Kidney glomerular epithelial cell (primary cell): ENCODE measurements at places on chromosomes 13 and 19.

GRCh38 chr13:77150651-77151050, 123.7 kb upstream of the FBXL3 start:
- no peak for DNase-seq

GRCh38 chr13:33610438-33611120, 207.4 kb upstream of the RFC3 start:
- DNase-seq, result peak; percentile 47

- DNase-seq, result no peak
Observed at GRCh38 chr13:79660361-79660760, 179.4 kb downstream of the NDFIP2 start.

DNA sequence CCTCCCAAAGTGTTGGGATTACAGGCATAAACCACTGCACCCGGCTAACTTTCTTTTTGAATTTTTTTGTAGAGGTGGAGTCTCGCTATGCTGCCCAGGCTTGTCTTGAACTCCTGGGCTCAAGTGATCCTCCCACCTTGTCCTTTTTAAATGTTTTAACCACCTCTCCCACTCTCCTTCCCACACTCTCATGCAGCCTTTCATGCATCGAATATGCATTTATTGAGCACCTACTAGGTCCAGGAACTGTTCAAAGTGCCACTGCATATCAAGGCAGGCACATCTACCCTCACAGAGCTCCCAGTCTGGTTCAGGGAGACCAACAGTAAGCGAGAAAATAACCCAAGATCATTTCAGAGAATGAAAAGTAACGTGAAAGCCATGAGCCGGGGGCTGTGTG, 1.2 kb downstream of the TICAM1 start:
- DNase-seq, result no peak

DNA sequence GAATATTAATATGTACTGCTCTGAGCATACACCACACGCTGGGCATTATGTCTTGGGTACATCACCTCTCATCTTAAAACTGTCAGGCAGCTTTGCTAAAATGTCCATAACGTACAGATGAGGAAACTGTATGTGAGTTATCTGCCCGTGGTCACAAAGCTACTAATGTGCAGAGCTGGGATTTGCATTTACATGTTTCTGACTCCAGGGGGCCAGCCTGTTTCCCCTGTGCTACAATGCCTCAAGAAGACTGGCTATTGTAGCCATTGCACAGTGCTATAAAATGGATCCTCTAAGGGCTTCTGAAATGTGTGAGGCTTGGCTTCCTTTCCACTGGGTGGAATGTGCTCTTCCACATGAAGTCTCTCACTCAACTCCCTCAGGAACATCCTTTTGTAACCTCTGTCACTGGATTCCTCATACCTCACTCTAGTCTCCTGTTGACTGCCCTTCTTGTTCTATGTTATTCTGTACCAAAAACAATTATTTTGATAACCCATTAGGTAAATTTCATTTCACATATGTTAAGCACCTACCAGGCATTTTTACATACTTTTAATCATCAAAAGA, 95.6 kb upstream of the HTR2A start:
- DNase-seq, result no peak

- DNase-seq, result no peak
Observed at GRCh38 chr19:3061182-3062161, 823 bp downstream of the TLE5 start.

- no peak for DNase-seq
Observed at GRCh38 chr19:10927730-10928562, 493 bp downstream of the YIPF2 start.

DNA sequence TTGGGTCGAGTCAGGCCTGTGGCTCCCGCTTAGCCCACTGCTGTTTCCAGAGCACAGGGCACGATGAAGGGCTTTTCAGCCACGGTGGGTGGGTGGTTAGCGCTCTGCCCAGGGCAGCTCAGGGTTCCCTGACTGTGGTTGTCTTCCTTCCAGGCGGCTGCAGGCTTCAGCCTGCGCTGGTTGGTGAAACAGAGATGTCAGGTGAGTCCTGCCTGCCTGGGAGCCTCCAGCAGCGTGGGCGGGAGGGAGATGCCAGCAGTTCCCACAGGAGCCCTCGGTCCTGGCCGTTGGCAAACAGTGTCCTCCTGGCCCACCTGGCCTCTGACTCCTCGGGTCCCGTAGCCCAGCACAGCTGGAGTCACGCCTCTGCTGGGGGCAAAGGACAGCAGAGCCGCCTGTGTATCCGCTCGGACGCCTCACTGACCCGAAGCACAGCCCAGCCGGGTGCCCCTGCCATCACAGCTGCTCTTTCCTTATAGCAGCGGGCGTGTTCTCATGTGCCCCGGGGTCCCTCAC, 9.7 kb downstream of the ADAT3 start:
- no peak for DNase-seq

DNA sequence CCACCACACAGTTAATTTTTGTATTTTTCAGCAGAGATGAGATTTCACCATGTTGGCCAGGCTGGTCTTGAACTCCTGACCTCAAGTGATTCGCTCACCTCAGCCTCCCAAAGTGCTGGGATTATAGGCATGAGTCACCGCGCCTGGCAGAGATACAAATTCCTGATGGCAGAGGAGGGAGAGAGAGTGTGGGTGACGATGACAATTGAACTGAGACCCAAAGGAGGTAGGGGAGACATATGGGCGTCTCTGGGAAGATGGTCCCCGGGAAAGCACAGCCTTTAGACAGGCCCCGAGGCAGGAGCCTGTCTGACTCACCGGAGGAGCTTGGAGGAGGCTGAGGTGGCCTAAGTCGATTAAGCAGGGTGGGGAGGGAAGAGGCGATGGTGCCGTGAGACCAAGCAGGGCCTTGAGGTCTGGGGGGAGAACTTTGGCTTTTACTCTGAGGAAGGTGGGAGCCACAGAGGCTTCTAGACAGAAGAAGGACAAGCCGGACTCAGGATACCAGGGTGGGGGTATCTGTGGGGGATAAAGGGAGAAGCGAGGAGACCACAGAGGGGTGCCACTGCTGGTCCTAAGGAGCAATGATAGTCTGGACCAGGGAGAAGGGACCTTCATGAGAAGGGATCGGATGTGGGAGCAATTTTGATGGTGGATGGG, 38.2 kb downstream of the ARRDC2 start:
- DNase-seq, result peak; percentile 68

DNA sequence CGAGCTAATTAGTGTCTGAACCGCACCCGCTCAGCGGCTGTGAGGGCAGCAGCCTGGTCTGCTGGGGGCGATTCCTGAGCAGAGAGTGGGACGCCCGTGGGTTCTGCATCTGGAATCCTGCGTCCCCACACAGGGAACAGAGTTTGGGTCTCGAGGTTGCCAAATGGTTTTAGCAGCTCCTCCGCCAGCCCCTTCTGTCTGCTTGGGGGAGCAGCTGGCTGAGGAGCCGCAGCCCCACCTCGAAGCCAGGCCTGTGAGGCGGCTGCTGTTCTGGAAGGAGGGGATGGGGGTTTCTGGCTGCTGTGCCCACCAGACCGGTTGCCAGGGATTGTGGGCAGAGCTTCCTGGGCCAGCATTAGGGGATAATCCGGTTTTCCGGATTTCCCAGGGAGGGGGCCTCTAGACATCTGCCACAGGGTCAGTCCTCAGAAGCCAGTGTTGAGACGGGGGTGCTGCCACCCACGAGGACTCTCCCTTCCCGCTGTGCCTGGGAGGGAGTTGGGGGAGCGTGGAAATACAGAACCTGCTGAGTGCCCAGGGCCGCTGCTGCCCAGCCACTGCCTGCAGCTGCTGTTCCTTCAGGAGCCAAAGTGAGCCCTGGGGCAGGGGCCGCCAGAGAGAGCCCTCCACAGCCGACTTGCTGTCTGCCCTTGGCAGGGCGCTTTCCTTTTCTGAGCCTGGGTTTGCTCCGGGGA, 2.0 kb downstream of the CDC34 start:
- no peak for DNase-seq

- peak; percentile 94 for DNase-seq
Observed at GRCh38 chr13:54029226-54029625, 1000.6 kb downstream of the OLFM4 start.

DNA sequence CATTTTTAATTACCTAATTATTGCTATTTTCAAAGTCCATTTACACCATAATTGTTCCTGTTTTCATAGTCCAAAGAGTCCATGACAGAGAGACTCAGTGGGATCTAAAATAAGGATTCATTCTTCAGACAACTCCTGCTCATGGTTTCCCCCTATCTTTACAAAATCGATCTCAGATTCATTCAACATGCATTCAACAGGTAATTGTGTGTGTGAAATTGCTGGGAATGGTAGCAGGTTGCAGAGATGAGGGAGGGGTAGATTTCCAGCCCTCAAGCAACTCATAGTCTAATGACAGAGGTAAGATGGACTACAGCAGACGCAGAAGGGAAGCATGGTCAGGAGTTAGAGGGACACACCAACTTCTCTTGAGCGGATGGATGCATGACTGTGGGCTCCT, 138.1 kb downstream of the TSHZ3 start:
- DNase-seq, result no peak

GRCh38 chr19:9308091-9308770, 1.4 kb downstream of the ZNF699 start:
- no peak for DNase-seq

GRCh38 chr13:36788276-36788675, 30.7 kb upstream of the RFXAP start:
- peak; percentile 12 for DNase-seq

GRCh38 chr13:91045351-91046034, 302.0 kb upstream of the MIR17HG start:
- peak; percentile 6 for DNase-seq

DNA sequence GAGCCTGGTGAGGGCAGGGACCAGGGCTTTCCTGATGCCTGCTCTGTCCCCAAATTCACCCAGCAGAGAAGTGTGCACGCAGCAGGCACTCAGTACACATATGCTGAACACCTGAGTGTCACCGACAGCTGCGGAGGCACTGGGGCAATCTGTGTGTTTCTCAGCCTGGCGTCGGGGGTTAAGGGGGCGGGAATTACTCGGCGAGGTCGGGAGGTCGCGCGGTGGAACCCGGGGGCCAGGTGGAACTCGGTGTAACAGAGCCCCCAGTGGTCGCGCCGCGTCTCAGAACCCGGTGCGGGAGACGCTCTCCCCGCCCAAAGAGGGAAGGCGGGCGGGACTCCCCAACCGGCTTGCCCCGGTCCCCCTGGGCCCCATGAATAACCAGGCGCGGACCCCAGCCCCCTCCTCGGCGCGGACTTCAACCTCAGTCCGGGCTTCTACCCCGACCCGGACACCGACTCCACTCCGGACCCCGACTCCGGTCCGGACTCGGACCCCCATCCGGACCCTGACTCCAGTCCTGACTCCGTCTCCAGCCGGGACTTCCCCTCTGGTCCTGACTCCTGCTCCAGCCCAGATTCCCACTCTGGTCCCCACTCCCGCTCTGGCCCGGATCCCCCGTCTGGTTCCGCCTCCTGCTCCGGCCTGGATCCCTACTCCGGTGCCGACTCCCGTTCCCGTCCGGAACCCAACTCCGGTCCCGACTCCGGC, at the start of gene SELENOV:
Gene SELENOV, plus strand, starts transcription at position 300 of the 711 bp plus-strand sequence. Its CDS starts 74 bp downstream, at position 374.
- no peak for DNase-seq

DNA sequence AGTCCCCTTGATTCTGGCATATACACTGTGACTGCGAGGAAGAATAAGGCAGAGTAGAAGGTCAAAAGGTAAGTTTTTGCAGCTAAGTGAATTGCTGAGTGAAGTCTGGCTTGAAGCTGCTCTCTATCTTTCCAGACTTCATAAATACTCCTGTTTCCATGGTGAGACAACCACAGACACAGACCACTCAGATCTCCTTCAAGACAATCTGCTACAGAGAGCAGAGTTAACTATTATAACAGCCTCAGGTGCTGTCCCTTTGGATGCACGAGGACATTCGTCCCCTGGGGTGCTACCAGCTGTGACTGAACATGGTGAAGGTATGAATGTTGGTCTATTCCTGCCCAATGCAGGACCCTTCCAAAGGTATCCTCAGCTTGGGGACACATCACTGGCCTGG, 104.0 kb downstream of the MYCBP2 start:
- DNase-seq, result no peak

GRCh38 chr19:13036366-13036976, 41.2 kb downstream of the NFIX start:
- DNase-seq, result peak; percentile 54

DNA sequence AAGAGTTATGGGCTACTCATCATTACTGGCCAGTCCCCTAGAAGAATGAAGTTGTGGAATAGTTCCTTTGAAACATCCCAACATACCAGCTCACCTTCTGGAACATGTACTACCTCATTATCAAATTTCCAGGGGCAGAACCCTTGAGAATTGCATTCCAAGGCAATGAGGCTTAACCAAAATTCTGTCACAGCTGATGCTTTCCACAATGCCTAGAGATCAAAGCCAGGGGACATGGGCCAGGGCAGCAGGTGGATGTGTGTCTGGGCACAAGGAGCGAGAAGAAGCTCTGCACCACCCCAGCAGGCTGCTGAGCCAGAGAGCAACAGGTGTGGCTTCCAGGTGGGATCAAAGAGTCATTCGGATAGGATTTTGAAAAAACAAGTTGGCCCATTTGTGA, 362.1 kb downstream of the EFNB2 start:
- peak; percentile 86 for DNase-seq
